ENCODE measurements at places on chromosomes 1 and 21. TPM values are rescaled to one million over a fixed set of nuclear protein-coding genes. Genes with fewer than 3 reads are reported as not detected.
A peak's percentile ranks its signal among the peaks of the same experiment; 100 is the strongest.

ADGRL2 gene
- total RNA-seq, result 43.4 TPM

FCRL4 gene
- total RNA-seq, result not detected

FCAMR gene
- total RNA-seq, result not detected

SLC22A15 gene
- 14.7 TPM for total RNA-seq

PDIK1L gene
- total RNA-seq, result 6.8 TPM

DNA sequence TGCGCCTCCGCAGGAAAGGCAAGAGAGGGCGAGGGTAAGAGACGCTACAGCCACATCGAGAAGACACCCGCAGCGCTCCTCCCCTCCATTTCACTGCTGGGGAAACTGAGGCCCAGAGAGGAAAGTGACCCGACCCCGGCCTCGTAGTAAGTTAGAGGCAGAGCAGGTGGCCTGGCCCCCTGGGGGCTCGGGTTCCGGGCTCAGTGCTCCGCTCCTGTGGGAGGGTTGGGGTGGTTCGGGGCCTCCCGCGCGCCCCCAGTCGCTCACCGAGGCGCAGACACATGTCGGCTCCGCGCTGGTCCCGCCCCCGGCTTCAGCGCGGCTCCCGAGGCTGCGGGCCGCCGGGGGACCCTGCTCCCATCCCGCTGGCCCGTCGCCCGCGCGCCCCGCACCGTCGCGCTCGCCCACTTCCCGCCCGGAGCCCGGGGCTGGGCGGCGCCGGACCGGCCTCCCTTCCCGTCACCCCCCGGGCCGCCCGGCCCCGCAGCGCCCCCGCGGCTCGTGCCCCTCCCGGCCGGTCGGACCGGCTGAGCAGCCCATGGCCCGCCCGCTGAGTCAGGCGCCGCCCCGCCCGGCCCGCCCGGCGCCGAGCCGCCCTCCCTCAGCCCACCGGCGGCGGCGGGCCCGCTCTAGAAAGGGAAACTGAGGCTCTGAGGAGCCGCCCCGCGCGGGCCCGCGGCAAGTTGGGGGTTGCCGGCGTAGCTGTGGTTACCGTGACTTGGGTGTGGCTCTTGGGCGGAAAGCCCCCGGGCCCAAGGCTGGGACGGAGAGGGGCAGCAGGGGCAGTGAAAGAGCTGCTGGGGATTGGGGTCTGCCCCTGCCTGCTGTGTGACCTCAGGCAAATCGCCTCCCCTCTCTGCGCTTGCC lies at the start of gene TMEM54:
TMEM54 (minus strand) TSS at position 434 of the 867 bp plus-strand sequence; CDS start at position 283, 151 bp downstream.
- no peaks in the 10 kb centered on the region for H3K36me3 ChIP-seq

DNA sequence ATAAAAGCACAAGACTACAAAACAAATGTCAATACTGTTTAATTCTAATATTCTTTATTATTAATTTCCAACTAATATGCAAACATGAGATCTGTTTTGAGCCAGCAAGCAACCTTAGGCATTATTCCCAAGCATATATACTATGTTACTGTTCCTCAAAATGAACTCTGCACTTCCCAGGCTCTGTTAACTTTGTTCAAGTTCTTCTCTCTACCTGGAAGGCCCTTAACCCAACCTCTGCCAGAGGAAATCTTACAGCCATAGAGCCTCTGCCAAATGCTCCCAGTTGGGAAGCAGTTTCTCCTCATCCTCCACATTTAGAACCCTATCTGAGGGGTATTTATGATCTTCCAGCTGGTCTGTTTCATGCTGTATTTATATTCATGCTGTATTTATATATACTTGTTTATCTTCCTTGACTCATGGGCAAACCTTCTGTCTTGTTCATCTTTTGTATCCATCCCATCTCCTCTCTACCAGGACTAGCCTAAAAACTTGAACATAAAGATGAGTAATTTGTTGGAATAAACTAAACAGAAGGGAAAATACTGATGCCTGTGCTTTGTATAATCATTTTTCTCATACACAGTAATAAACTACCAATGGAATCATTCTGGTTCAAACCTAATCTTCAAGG lies 5.3 kb downstream of the IVNS1ABP start:
- H3K4me1 ChIP-seq, result peaks cover 34% of the 10 kb centered on the region
- DNase-seq, result peak; percentile 8
- H3K36me3 ChIP-seq, result peaks cover 36% of the 10 kb centered on the region
- H3K27me3 ChIP-seq, result no peaks in the 10 kb centered on the region

GRCh38 chr1:94949681-94950661 lies 23.1 kb upstream of the CNN3 start:
- no peak overlapping the region for H3K4me3 ChIP-seq
- H3K27me3 ChIP-seq, result no peaks in the 10 kb centered on the region
- H3K36me3 ChIP-seq, result no peaks in the 10 kb centered on the region
- H3K27ac ChIP-seq, result no peak overlapping the region

- no peaks in the 10 kb centered on the region for H3K36me3 ChIP-seq
- no peak overlapping the region for H3K4me3 ChIP-seq
- peaks cover 12% of the 10 kb centered on the region for H3K4me1 ChIP-seq
- H3K27me3 ChIP-seq, result no peaks in the 10 kb centered on the region
- DNase-seq, result no peak
- no peak overlapping the region for H3K27ac ChIP-seq
These were observed 76.5 kb upstream of the C1orf21 start for GRCh38 chr1:184310157-184310819.

GRCh38 chr1:194568610-194569009 lies 1382.2 kb upstream of the B3GALT2 start:
- no peaks in the 10 kb centered on the region for H3K4me1 ChIP-seq
- no peaks in the 10 kb centered on the region for H3K27me3 ChIP-seq
- no peak for DNase-seq
- H3K4me3 ChIP-seq, result no peak overlapping the region
- H3K36me3 ChIP-seq, result no peaks in the 10 kb centered on the region

- no peak overlapping the region for H3K27ac ChIP-seq
- H3K36me3 ChIP-seq, result no peaks in the 10 kb centered on the region
- H3K4me3 ChIP-seq, result no peak overlapping the region
- H3K4me1 ChIP-seq, result peaks cover 6% of the 10 kb centered on the region
- H3K27me3 ChIP-seq, result no peaks in the 10 kb centered on the region
These were observed 9.1 kb upstream of the SRSF10 start for GRCh38 chr1:23989263-23989662.

- H3K4me1 ChIP-seq, result no peaks in the 10 kb centered on the region
- no peak overlapping the region for H3K4me3 ChIP-seq
- no peaks in the 10 kb centered on the region for H3K27me3 ChIP-seq
- H3K27ac ChIP-seq, result no peak overlapping the region
These were observed 49.1 kb downstream of the DSCAM start for GRCh38 chr21:40797891-40798290.

DNA sequence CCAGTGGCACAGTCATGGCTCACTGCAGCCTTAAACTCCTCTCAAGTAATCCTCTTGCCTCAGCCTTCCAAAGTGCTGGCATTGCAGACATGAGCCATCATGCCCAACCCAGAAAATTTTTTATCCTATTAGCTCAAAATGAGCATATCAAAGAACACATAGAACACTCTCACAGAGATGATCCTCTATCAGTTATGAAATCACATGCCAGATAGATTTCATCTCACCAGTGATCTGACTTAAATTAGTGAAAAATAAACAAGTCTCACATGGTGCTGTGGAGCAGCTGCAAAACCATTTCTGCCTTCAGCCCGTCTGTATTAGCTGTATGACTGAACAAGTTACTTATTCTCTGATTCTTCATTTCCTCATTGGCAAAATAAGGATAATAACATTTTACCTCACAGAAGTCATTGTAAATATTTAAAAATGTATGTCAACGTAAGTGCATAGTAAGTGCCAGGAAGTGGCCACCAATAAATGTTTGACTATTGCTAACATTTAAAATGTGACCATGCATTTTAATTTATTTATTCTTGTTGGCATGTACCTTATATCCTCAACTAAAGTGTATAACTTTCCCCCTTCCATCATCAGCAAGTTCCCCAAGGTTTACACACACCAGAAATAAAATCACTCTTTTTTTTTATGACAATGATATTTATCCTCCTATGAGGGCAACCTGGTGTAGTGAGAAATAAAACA lies 29.0 kb upstream of the SLC19A2 start:
- H3K27ac ChIP-seq, result no peak overlapping the region
- peaks cover 22% of the 10 kb centered on the region for H3K4me1 ChIP-seq
- H3K36me3 ChIP-seq, result no peaks in the 10 kb centered on the region
- DNase-seq, result no peak
- H3K27me3 ChIP-seq, result no peaks in the 10 kb centered on the region
- H3K4me3 ChIP-seq, result no peak overlapping the region

DNA sequence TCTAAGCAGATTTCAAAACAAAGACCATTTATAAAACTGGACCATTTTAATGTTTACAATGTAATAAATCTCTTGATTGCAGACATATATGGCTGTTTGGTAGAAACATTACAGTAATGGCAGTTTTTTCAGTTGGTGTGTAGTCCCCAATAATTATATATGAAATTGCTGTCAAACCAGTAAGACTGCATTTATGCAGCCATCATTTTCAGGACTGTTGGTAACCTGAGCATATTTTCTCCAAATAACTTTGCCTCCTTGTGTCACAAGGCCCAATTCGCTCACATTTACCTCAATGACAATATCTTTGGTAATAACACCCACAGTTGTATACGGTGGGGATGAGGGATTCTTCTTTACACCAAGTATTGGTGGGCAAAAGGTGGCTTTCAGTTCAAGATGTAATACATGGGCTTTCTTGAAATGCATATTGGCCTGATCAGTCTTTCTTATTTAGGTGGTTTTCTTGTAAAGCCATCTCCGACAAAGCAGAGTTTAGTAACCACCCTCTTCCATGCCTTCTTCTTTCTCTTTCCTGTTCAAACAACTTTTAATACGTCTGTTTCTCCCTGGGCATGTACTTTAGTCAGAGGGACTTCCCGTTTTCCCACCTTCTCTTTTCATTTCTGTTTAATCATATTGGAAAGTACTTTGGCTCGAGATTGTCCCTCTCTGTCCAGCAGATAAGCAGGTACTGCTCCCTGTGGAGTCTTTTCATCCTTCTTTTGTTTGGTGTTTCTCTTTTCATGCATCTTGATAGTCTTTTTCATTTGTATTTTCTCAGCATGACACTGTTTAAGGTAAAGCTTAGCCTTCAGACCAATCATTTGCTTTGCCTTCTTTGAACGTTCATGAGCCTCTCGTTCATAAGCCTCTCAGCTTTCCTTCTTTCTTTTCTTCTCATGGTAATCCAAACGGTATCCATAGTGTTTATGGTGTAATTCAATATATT lies 30.4 kb downstream of the ATP2B4 start:
- H3K4me1 ChIP-seq, result peaks cover 7% of the 10 kb centered on the region
- no peaks in the 10 kb centered on the region for H3K27me3 ChIP-seq
- no peak for DNase-seq
- H3K4me3 ChIP-seq, result no peak overlapping the region
- 0 out of 2 replicates have a peak, but pooled peaks cover 7% of the 10 kb centered on the region for H3K36me3 ChIP-seq

DNA sequence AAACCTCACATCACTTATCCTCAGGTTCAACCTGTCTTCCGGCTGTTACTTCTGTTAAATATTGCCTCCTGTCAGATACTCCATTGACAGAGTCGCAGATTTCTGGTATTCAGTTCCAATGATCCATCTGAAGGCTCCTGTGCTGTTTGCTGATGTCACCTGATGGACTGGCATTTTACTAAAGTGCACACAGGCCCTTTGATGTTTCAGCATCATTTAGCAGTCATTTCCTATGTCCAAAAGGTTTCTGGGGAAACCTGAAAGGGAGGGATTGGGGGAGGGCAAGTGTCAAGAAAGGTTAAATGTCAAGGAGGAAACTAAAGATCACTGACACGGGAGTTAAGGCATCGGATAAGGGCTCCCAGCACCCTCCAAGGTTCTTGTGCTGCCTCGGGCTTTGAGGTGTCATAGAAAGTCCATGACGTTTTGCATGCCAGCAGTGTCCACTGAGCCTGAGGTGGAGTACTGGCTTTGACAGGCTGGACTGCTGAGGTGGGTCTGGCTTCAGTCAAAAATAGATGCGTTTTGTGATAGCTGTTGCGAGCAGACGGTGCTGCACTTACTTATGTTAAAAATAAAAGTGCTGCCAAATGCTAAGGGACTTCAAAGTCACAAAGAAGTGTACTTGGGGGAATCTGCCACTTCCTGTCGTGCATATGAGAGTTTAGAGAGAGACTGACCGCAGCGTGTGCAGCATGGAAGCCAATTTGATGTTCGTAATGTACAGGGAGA lies 30.8 kb downstream of the XCL2 start:
- no peaks in the 10 kb centered on the region for H3K36me3 ChIP-seq
- no peak for DNase-seq
- H3K27ac ChIP-seq, result no peak overlapping the region
- H3K27me3 ChIP-seq, result no peaks in the 10 kb centered on the region
- H3K4me1 ChIP-seq, result no peaks in the 10 kb centered on the region

DNA sequence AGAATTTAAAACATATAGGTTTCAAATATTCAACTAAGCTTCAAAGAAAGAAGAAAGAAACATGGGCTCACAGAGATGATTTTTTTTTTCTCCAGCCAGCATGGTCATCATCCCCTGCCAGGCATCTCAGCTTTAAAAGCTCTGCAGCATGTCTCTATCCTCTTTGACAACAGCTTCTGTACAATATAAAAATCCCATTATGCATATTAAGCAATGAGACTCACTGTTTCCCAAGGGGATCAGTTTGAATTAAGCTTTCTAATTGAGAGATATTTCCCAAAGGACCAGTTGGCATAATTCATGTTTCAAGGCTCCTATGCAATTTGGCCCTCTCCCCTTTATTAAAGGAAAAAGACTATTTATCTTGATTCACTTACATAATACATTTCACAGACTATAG lies 220.3 kb downstream of the GRIK1 start:
- no peaks in the 10 kb centered on the region for H3K27me3 ChIP-seq
- no peak for DNase-seq
- no peak overlapping the region for H3K27ac ChIP-seq
- H3K4me3 ChIP-seq, result no peak overlapping the region
- no peaks in the 10 kb centered on the region for H3K36me3 ChIP-seq
- peaks cover 4% of the 10 kb centered on the region for H3K4me1 ChIP-seq

GRCh38 chr1:235946571-235946981 lies 79.9 kb upstream of the LYST start:
- H3K36me3 ChIP-seq, result no peaks in the 10 kb centered on the region
- peaks cover 10% of the 10 kb centered on the region for H3K4me1 ChIP-seq
- no peak overlapping the region for H3K4me3 ChIP-seq
- no peak overlapping the region for H3K27ac ChIP-seq
- peak; percentile 49 for DNase-seq

- no peaks in the 10 kb centered on the region for H3K4me1 ChIP-seq
- peaks cover 14% of the 10 kb centered on the region for H3K27me3 ChIP-seq
- DNase-seq, result no peak
- no peak overlapping the region for H3K27ac ChIP-seq
- H3K4me3 ChIP-seq, result no peak overlapping the region
These were observed 98.1 kb upstream of the GUCA2B start for GRCh38 chr1:42055061-42055460.

GRCh38 chr1:8171751-8172464 lies 145.8 kb upstream of the ERRFI1 start:
- H3K27ac ChIP-seq, result no peak overlapping the region
- no peaks in the 10 kb centered on the region for H3K36me3 ChIP-seq
- no peaks in the 10 kb centered on the region for H3K27me3 ChIP-seq
- peak; percentile 58 for DNase-seq

DNA sequence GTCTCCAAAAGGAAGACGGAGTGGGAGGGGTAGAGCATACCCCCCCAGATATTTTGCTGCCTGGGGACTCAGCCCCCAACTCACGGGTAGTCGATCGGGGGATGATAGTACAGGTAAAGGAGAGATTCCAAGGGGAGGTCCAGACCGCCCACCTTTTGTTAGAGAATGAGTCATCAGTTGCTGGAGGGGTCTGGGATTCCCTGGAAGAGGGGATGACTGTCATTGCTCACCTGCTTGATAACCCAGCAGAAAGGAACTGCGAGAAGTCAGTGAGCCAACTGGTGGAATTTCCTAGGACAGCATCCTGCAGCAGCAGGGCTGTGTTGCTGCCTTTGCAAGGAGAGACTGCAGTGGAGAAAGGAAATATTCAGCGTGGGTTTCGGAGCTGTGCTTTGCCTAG lies 64.4 kb downstream of the MACF1 start:
- H3K4me1 ChIP-seq, result peaks cover 22% of the 10 kb centered on the region
- H3K27me3 ChIP-seq, result no peaks in the 10 kb centered on the region
- peak overlapping the region; percentile 73 for H3K4me3 ChIP-seq
- peak; percentile 44 for DNase-seq

Data from GM23248 (cell line).